ENCODE measurements at places on chromosomes 2 and 18.

- DNase-seq = no peak
Observed at GRCh38 chr2:10499911-10500521, 51.9 kb upstream of the ODC1 start.

GRCh38 chr18:3593381-3593903 lies 143.5 kb downstream of the TGIF1 start:
- DNase-seq = no peak

DNA sequence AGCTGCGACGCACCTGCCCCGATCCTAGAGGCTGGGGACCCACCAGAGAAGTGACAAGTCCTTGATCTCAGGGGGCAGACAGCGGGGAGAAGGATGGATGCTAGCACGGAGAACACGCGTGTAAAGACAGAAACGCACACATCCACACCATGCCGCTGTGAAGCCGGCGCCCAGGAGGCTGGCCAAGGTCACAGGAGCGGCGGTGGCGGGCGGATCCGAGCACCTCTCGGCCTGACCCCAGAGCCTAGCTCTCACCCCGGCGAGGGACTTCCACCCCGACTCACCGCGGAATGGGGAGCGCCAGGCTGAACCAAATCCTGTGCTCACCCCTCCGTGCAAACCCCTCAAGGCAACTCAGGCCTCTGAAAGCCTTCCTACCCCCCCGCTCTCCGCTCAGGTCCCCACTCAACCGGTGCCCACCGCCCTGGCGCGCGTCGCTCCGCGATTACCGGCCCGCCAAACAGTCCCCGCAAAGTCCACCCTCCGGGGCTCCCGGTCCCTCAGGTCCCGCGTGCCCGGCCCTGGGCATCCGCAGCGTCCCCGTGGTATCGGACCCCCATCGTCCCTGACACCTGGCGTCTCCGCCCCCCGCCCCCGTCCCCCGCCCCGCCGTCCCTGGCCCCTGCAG lies 460 bp upstream of the LRRFIP1 start:
- no peak for DNase-seq

DNA sequence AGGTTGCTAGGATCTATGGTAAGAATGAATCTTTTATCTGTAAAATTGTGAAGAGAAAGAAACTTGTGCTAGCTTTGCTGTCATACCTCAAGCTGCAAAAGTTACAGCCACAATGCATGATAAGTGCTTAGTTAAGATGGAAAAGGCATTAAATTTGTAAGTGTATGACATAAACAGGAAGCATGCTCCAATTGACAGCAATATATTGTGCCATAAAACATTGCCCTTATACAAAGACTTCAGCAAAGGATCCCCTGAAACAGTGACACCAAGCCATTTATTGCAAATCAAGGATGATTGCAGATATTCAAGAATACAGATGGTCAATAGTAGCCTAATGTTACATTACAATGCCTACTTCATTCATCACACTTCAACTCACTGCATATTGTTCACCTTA lies 283.1 kb downstream of the CPS1 start:
- DNase-seq = no peak

Measured in smooth muscle cell of the brain vasculature (primary cell).